OCI-M1 (cell line): ENCODE measurements at places on chromosomes 3 and 15.

DNA sequence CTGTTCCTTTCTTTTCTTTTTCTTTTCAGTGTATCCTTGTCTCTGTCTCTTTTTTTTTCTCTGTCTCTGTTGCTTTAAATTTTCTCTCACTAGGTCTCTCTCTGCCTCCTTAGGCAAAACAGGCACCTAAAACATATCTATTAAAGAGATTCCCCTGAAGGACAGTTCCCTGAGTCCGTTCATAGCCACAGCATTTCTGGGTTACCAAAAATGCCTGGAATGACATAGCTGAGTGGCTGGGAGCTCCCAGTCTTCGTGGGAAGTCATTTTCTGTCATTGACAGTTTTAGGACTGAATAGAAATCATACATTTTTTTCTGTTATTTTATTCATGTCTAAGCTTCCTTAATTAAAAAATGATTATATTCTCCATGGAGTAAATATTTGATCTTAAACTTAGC is 323.8 kb upstream of the AZI2 start:
- DNase-seq = no peak

DNA sequence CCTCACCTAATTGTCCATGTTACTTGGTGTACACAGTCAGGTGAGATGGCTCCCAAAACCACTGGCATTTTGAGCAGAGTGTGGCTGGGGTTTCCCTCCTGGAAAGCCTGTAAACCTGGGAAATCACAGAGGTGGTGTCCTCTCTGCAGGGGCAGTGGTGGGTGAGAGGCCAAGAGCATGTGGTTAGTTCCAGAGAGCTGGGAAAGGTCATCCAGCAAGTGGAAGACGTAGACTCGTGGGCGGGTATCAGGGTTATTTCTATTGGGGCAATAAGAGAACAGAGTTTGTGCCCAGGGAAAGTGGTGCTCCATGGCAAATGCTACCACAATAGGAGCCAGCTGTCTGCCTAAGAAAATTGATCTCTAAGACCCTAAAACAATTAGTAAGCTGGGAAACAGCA is 44.6 kb upstream of the LIMD1 start:
- DNase-seq = no peak

GRCh38 chr15:68637767-68638404 is 59.1 kb downstream of the CORO2B start:
- DNase-seq = no peak

GRCh38 chr15:20356911-20357480 is 184.6 kb downstream of the GOLGA6L6 start:
- no peak for DNase-seq

DNA sequence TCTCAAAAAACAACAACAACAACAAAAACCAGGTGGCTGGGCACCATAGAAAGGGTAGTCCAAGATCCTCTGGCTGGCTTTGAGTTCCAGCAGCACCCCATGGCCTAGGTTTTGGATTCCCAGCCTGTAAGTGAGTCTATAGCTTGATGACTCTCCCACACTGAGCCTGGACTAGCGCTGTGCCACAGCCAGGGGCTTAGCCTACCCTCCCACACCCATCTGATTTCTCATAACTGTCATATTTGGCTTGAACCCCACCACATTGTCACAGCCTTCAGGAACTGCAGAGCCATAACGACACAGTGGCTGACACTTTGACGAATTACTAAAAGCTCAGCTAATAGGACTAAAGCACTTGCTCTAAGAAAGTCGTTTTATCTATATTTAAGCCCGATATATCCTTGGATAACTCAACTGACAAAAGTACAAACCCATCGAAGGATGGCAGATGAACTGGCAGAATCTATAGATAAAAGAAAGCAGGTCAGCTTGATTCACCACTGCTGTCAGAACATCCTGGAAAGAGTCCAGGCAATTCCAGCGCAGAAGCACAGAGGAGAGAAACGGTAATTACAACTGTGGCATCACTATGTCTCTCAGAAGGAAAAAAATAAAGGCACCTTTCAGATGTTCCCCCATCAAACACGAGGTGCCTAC is 62.1 kb downstream of the HOMER2 start:
- DNase-seq = no peak

GRCh38 chr15:91953432-91953831 is 99.9 kb downstream of the SLCO3A1 start:
- no peak for DNase-seq

GRCh38 chr3:108103040-108103751 is 12.4 kb upstream of the CD47 start:
- peak; percentile 91 for DNase-seq

- DNase-seq = peak; percentile 7
Observed at GRCh38 chr15:60635507-60636352, 156.8 kb upstream of the ICE2 start.

GRCh38 chr3:127307112-127307835 is 19.4 kb upstream of the PRR20G start:
- DNase-seq = no peak

DNA sequence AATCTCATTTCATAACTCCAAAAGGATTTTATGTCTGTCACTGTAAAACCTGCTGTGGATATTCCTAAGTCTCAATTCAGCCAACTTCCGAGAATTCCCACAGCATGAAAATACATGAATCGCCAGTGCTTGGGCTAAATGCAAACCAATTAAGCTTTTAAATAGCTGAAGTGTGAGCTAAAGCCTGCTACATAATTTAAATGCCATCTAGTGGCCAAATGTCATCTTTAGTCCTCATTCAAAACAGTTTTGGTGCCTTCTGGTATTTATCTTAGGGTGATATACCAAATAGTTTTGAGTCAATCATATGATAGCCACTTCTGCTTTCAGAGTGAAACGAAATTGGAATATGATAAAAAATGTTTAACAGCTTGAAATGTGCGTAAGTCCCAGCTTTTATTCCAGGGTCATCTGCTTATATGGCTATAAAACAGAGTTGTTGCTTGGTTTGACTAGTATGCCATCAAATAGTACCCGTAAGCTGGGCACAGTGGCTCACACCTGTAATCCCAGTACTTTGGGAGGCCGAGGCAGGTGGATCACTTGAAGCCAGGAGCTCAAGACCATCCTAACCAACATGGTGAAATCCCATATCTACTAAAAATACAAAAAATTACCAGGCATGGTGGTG is 41.8 kb upstream of the CCNL1 start:
- peak; percentile 78 for DNase-seq
